Pulmonary artery endothelial cell (primary cell): ENCODE measurements at places on chromosomes 3 and 15. TPM values are rescaled to one million over a fixed set of nuclear protein-coding genes. Genes with fewer than 3 reads are reported as not detected.

Gene CHRM5
- total RNA-seq, result not detected in 2 replicates

Gene SLCO2A1
- 0.28 and 0.79 TPM in 2 replicates for total RNA-seq

Gene GOLGA6L7
- not detected in 2 replicates for total RNA-seq

Gene EPHB3
- not detected in 2 replicates for total RNA-seq

Gene SUSD5
- total RNA-seq, result 0.59 and 3.8 TPM in 2 replicates

Gene ROBO2
- total RNA-seq, result 0.42 and 2.9 TPM in 2 replicates

Gene CSK
- 39.5 and 46.1 TPM in 2 replicates for total RNA-seq

Gene WNT5A
- 0.04 and 0.07 TPM in 2 replicates for total RNA-seq

Gene ZMYND10
- total RNA-seq, result 0.13 and 0.35 TPM in 2 replicates

Gene ZNF621
- total RNA-seq, result 8.8 and 9.6 TPM in 2 replicates

Gene CCR8
- total RNA-seq, result not detected in 2 replicates

Gene EBLN2
- 4.2 and 6.7 TPM in 2 replicates for total RNA-seq

Gene FBXO40
- total RNA-seq, result under 0.01 TPM in 1 of 2 replicates, not detected in the other

Gene STRIT1
- not detected in 2 replicates for total RNA-seq

Gene PLOD2
- 312 and 355 TPM in 2 replicates for total RNA-seq

Gene ADGRG7
- total RNA-seq, result not detected in 2 replicates

Gene LRRC31
- total RNA-seq, result not detected in 2 replicates

Gene ZNF860
- total RNA-seq, result 1.6 and 3.2 TPM in 2 replicates

Gene CCRL2
- 5.0 and 6.4 TPM in 2 replicates for total RNA-seq

Gene FGF12
- 1.3 and 1.8 TPM in 2 replicates for total RNA-seq

Gene AMOTL2
- total RNA-seq, result 85.1 and 104 TPM in 2 replicates

Gene PRR20G
- total RNA-seq, result not detected in 2 replicates

Gene AADACL2
- not detected in 2 replicates for total RNA-seq

Gene SEMA3B
- total RNA-seq, result 0.53 and 0.66 TPM in 2 replicates
